ENCODE measurements at places on chromosomes 7 and 10.
A peak's percentile ranks its signal among the peaks of the same experiment; 100 is the strongest.

DNA sequence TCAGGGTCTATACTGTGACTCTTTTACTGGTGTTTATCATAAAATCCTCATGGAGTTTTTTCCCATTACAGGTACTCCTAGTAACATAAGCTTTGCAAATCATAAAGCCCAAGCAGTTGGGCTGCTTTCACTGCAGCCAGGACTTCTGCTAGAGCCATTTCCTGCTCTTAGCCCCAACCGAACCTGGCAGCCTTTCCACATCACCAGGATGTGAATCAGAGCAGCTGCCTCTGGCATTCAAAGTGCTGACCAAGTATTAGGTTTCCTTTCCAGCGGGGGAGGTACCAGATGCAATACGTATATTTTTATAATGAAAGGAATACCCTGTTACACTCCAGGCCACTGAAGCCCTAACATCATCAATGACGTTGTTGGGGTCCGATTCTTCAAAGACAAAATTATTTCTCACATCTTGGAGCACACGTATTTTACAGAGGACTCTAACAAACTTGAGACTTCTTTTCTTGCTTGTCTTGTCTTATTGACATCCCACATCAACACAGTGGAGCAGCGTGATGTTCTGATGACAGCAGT lies 3.6 kb upstream of the HTR5A start:
- no peak for DNase-seq

GRCh38 chr7:4929005-4929404 lies 30.0 kb downstream of the MMD2 start:
- DNase-seq, result no peak

GRCh38 chr10:323651-324293 lies 188.5 kb downstream of the ZMYND11 start:
- DNase-seq, result peak; percentile 57

DNA sequence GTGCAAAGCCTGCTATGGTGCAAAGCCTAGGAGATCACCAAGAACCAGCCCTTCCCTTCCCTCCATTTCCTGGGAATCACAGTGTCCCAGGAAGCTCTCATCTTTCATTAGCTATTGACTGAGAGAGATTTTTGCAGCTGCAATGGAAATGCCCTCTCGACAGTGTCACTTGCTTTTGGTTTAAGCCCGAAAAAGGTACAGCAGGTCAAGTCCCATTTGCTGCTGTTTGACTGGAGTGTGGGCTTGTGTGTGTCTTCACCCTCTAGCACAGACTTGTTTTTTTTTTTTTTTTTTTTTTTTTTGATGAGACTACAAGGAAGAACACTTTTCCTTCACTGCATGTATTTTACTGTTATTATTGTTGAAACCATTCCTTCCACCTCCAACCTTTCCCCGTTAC lies 36.3 kb downstream of the NRG3 start:
- DNase-seq, result no peak

GRCh38 chr10:60286559-60286958 lies 103.1 kb downstream of the ANK3 start:
- no peak for DNase-seq

DNA sequence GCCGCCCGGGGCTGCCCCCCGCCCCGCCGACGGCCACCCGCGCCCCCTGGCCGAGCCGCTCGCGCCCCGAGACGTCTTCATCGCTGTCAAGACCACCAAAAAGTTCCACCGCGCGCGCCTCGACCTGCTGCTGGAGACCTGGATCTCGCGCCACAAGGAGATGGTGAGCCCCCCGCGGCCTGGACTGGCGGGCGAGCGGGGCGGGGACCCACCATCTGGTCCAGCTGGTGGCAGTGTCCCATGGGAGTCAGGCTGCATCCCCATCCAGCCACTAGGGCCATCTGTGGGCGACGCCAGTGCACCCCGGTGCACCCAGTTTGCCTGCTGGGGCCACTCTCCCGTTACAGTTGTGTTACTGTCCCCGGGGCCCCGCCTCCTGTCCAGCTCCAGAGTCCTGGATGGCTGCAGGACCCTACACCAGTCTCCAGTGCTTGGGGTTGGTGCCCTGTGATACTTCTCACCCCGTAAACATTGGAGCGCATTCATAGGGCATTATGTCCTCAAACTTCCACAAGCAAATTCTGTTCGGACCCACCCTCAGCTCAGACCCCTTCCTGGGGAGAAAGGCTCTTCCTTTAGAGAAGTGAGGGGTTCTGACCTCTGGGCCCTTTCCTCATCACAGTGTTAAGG lies 672 bp downstream of the LFNG start:
- DNase-seq, result no peak

- no peak for DNase-seq
Measured at GRCh38 chr10:7550013-7550412, 116.8 kb downstream of the ITIH5 start.

- no peak for DNase-seq
Measured at GRCh38 chr10:67612577-67613537, 83.1 kb downstream of the CTNNA3 start.

DNA sequence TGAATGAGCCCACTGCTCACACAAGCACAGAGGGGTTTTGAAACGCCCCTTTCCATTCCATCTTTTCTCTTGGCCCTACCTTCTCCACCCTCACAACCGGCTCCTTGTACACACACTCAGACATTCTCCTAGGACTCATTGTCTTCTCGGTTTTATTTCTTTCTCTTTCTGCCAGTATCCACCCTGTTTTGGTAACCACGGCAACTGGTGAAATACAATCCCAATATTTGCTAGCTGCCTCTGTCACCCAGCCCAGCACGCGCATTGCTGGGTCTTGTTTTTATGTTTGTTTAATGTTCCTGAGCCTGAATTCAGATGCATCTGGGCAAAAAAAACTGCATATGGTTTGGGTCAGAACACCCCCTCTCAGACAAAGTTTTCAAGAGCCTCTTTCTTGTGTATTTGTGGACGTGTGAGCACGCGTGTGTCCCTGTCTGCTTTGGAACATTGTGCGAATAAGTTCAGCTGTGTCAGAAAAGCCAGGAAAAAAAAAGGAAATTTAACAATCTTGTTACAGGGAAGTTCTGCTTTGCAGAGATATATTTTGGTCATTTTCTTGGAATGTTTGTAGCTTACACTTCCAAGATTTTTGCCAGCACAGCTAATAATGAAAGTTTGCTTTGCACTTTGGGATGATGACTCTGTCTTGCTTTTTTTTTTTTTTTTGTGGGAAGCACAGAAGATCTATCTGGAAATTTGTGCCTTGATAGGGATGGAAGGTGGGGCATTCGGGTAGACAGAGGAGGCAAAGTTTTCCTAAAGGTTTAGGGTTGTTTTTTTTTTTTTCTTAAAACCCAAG lies 225.9 kb downstream of the TRIL start:
- DNase-seq, result no peak

- no peak for DNase-seq
Measured at GRCh38 chr7:43387932-43388331, 195.0 kb upstream of the STK17A start.

DNA sequence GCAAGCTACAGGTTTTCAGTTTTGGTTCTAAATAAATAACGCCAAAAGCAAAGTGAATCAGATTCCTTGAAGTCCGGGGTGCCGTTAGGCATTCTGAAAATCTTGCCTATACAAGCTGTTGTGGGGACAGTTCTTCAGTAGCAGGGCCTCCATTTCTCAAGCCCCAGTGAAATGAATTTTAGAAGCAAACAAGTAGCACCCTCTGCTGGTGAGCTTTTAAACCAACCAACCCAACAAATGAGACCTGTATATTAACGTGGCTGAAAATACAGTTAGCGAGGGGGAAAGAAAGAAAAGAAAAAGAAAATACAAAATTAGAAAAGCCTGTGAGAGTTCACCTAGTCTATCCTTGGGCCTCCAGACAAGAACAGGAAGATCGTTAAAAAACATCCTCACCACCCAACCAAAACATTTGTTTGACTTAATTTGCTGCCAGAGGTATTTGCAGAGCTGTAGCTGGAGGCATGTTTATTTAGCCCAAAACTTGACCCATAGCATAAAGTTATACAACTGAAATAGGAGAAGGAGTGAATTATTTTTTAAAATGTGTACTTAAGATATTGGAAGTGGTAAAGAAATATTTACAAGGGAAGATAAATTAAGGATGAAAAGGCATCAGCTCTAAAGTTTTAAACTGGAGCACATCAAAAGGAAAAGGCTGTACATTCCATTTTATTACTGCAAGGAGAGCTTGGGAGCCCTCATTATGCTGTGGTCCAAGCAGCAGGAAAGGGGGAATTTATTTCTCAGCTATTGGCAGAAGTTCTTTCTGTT lies 98.9 kb downstream of the DYNC1I1 start:
- peak; percentile 2 for DNase-seq

GRCh38 chr10:107144490-107144889 lies 20.0 kb downstream of the SORCS1 start:
- DNase-seq, result no peak

DNA sequence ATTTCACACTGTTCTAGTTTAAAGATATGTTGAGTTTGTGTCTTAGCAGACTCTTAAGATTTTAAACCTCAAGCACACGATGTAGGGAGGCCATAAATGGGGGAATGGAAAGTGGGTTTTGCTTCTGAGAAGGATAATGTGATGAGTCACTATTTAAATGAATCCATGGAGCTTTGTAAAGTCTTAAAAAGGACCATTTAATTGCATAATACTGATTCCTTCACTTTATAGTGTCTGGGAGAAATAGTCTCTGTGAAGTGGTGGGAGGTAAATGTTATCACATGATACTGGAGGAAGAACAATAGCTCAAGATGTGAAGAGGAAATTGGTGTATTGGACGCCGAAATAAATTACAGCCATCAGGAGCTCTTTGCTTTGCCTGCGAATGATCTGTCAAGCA lies 84.0 kb upstream of the MYO3A start:
- DNase-seq, result no peak

DNA sequence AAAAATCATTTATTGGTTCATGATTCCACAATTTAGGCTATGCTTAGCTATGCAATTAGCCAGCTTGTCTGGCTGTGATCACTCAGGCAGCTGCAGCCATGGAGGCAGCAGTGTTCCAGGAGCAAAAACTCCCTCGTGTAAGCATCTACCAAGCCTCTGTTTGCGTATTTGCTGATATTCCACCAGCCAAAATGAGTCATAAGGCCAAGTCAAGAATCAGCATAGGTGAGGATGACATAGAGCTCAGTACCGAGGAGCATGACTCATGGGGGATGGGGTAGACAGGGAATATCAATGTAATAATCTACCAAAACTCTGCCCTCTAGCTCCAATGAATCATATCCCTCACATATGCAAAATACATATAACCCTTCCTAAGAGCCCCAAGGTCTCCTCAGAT lies 63.3 kb downstream of the IMMP2L start:
- no peak for DNase-seq
